Sigmoid colon (tissue), 7 donors: ENCODE measurements at places on chromosomes 7 and 10.

DNA sequence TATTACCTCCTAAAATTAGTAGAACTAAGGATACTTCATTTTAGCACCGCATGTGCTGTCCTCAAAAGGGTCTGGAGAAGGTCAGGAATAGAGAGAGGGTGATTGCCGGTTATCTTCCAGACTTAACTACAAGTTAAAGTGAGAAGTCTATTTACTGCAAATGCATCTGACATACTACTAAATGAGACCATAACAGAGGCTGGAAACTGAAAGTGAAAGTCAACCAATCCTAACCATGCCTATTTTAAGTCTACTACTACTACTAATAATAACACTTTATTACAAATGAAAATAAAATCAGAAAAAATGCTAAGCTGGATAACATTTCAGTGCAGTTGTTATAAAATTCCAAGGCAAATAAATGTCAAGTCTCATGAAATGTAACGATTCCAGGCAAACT lies 244.7 kb downstream of the KIF20B start:
- no peak for DNase-seq

- no peak for DNase-seq
Observed at GRCh38 chr10:28734938-28735759, 57.8 kb downstream of the BAMBI start.

- no peak for DNase-seq
Observed at GRCh38 chr10:11285171-11285570, 267.5 kb downstream of the CELF2 start.

- no peak for DNase-seq
Observed at GRCh38 chr10:16789261-16789660, 28.0 kb downstream of the RSU1 start.

- DNase-seq, result peak; percentile 48
Observed at GRCh38 chr10:130751851-130752250, 559.7 kb downstream of the TCERG1L start.

DNA sequence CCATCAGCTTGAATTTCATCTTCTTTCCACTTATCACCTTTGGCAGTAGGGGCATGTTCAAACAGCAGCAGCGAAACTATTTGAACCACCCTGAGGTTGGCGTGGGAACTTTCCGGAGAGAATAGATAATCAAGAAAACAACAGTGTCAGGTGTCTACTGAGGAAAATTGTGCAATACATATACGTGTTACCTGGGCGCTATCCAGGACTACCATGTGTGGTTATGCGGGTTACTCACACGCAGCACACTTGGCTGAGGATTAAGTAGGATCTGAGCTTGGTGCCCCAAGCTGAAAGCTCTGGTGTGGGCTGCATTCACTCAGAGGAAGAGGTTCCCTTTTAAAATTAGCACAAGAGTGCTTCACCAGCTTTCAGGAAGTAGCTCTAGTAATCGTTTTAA lies 8.8 kb upstream of the ABI1 start:
- no peak for DNase-seq

GRCh38 chr7:100673942-100674410 lies 436 bp downstream of the GNB2 start:
- DNase-seq, result peak; percentile 86

- DNase-seq, result no peak
Observed at GRCh38 chr7:5689118-5689517, 92.3 kb downstream of the RNF216 start.

DNA sequence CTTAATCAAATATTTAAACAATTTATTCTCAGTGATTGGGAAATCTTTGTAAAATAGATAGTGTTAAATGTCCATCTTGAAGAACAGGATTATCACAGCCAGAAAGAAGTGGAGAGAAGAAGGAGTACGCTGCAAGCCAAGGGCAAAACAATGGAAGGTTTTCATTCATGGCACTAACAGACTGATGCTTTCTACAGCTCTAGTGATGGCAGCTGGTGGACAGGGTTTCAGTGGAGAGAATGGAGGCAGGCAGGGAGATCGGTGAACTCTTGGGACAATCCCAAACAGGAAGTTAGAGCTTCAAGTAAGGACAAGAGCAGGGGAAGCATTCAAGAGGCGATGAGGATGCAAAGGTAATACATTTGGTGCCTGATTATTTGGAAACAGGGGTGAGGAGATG lies 207.0 kb downstream of the JAZF1 start:
- DNase-seq, result no peak

GRCh38 chr10:5526691-5527331 lies 2.0 kb downstream of the CALML3 start:
- DNase-seq, result peak; percentile 53

DNA sequence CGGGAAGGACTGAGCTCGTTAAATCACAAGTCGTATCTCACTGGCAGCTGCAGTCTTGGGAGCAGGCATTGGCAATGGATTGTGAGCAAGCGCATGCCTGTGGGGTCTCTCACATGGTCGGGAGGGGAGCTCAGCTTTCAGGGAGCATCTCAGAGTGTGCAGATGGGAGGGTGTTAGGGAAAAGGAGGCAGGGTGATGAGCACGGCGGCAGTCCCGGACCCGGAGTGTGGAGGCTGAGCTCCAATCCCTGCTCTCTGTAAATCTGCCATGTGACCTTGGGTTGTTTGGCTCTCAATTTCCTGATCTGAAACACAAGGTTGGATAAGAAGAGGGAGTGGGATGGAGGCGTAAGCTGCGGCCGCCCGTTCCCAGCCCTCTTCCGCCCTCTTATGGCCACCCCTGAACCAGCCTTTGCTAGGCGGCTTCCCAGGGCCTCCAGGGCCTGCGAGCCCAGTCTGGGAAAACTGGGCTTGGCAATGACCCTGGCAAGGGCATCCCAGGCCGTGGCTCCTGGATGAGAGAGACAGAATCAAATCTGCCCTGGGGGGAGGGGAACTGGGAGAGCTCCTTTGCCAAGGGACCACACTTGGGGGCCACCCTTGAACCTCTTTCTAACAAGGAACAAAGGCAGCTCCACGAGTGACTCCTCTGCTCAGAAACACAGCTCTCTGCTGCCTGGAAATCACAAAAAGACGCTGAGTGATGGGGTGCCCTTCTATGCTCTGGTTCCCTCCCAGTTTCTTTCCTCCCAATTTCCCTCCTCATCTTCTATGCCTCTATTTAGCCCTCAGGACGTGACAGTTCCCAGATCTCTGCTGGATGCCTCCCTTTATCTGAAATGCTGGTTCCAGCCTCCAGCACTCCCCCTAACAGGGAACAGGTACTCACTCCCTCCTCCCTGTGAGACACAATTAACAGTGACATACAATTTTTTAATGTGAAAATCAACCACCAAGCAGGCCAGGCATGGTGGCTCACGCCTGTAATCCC lies 41.7 kb upstream of the LOXL4 start:
- peak; percentile 86 for DNase-seq

GRCh38 chr10:87544721-87545120 lies 40.0 kb downstream of the MINPP1 start:
- DNase-seq, result no peak

GRCh38 chr7:150962553-150963399 lies 15.3 kb downstream of the KCNH2 start:
- peak; percentile 85 for DNase-seq

DNA sequence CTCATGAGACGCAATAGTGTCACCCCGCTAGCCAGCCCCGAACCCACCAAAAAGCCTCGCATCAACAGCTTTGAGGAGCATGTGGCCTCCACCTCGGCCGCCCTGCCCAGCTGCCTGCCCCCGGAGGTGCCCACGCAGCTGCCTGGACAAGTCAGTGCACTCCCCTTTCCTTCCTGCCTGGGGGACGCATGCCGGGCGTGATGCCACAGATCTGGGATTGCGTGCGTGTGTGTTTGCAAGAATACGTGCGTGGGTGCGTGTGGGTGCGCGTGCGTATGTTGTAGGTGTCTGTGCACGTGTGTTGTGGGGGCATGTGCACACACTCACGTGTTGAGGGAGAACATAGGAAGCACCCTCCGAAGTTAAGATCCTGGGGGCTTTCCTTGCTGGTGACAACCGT lies 23.5 kb downstream of the PFKFB3 start:
- no peak for DNase-seq

- no peak for DNase-seq
Observed at GRCh38 chr7:28418311-28418710, 6.0 kb downstream of the CREB5 start.
